Small intestine (tissue), 16 donors: ENCODE measurements at places on chromosomes 3 and 15. TPM values are rescaled to one million over a fixed set of nuclear protein-coding genes. Genes with fewer than 3 reads are reported as not detected.

Gene FGF7
- polyA plus RNA-seq: 0.81 TPM

Gene PARP3
- 11.7 TPM for polyA plus RNA-seq

Gene QTRT2
- 8.8 TPM for polyA plus RNA-seq

Gene SNX33
- polyA plus RNA-seq: 19.8 TPM

Gene SPESP1
- not detected for polyA plus RNA-seq

Gene CPNE9
- polyA plus RNA-seq: 0.35 TPM

Gene BSN
- 0.69 TPM for polyA plus RNA-seq

DNA sequence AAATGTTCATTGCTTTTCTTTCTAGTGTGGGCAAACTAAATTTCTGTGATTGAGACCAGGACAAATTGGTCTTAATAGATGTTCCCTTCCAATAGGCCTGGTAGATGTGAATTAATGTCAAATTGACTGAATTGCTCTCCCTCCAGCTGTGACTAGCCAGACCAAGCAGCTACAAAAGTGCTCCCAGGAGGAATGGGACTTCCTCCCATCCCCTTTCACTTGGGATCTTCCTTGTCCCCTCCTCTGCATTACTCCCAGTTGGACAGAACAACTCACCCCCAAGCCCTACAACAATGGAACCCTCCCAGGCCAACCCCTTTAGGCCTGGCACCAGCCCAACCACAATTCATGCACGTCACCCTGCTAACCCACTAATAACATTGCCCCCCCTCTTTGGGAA, 19.6 kb upstream of the ZKSCAN7 start:
- H3K36me3 ChIP-seq: no peaks in the 10 kb centered on the region
- no peak overlapping the region for H3K4me3 ChIP-seq
- H3K4me1 ChIP-seq: peaks cover 9% of the 10 kb centered on the region
- no peak overlapping the region for H3K27ac ChIP-seq
- no peak for DNase-seq

DNA sequence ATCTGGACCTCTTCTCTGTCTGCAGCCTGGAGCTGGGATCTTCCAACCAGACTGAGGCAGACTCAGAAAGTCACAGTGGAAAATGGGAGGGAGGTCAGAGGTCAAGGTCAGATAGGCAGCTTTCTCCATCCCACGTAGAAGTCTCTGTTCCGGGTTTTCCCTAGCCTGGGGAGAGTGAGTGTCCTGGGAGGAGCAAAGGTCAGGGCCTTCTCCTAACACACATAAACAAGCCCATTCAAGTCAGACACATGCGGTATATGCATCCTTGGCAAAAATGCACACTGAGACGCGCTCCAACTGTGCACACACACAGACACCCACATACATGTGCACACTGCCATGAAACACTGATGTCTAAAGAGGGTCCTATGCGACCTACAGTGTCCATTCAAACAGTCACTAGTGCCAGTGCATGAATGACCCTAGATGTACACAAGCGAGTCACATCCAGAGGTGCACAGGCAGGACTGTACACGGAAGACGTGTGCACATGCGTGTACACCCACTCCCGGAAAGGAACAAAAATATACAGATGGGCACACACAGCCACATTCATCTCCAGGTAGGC, 681 bp downstream of the TWF2 start:
- no peak overlapping the region for H3K27ac ChIP-seq
- peak overlapping the region; percentile 81 for H3K4me3 ChIP-seq
- peaks cover 2% of the 10 kb centered on the region for H3K36me3 ChIP-seq
- no peak for DNase-seq
- H3K27me3 ChIP-seq: no peaks in the 10 kb centered on the region
- H3K4me1 ChIP-seq: no peaks in the 10 kb centered on the region

- H3K27me3 ChIP-seq: no peaks in the 10 kb centered on the region
- no peaks in the 10 kb centered on the region for H3K36me3 ChIP-seq
- H3K4me1 ChIP-seq: no peaks in the 10 kb centered on the region
- DNase-seq: peak; percentile 13
- no peak overlapping the region for H3K4me3 ChIP-seq
Measured at GRCh38 chr3:140186421-140186920, 251.5 kb downstream of the CLSTN2 start.

- H3K27me3 ChIP-seq: no peaks in the 10 kb centered on the region
- H3K4me3 ChIP-seq: no peak overlapping the region
- no peak overlapping the region for H3K27ac ChIP-seq
- H3K36me3 ChIP-seq: peaks cover 5% of the 10 kb centered on the region
- H3K4me1 ChIP-seq: peaks cover 10% of the 10 kb centered on the region
- DNase-seq: no peak
Measured at GRCh38 chr15:63763476-63764123, 70.1 kb downstream of the HERC1 start.

GRCh38 chr15:90744759-90745402, 27.7 kb downstream of the BLM start:
- H3K27me3 ChIP-seq: no peaks in the 10 kb centered on the region
- H3K4me3 ChIP-seq: no peak overlapping the region
- no peaks in the 10 kb centered on the region for H3K36me3 ChIP-seq
- no peak overlapping the region for H3K27ac ChIP-seq
- no peak for DNase-seq
- no peaks in the 10 kb centered on the region for H3K4me1 ChIP-seq

DNA sequence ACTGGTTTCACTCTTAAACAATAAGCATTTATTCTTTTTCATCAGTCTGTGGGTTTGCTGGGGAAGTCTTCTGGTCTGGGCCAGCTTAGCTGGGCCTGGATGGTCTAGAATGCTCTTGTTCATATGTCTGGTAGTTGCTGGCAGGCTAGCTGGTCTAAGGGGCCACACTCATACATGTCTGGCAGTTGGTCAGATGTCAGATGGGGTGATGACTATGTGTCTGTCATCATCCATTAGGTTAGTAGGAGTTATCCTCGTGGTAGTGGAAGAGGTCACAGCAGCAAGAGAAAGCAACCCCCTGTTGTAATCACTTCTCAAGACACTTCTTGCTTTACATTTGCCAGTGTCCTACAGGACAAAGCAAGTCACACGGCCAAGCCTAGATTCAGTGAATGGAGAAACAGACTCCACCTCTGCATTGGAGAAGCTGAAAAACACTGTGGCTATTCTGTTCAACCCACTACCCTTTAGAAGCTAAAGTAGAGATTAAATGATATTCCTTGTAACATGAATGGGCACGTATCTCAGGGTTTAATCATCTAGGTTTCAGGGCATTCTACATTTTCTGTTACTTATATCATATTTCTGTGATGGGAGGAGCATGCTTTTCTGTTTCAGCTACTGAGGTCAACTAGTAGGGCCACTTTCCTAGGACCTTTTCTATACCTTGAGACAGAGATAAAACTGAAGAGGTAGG, 5.5 kb upstream of the ARID3B start:
- H3K4me1 ChIP-seq: peaks cover 5% of the 10 kb centered on the region
- H3K36me3 ChIP-seq: no peaks in the 10 kb centered on the region
- no peak overlapping the region for H3K4me3 ChIP-seq
- no peaks in the 10 kb centered on the region for H3K27me3 ChIP-seq
- no peak overlapping the region for H3K27ac ChIP-seq

DNA sequence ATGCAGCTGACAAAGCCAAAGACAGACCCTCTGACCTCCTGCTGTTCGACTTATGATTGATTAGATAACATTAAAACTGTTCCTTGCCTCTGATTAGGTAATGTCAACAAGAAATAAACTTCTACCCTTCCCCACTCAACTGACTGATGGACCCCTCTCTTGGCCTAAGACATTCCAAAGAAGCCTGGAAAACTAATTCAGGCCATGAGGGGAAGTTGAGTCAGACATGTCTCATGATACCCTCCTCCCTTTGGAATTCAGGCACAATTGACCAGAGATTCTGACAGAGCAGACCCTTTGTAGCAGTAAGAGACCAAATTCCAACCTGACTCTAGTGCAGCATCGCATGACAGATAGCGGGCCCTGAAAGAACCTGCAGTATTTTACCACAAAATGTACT, 354.5 kb downstream of the OCA2 start:
- H3K4me3 ChIP-seq: no peak overlapping the region
- no peaks in the 10 kb centered on the region for H3K36me3 ChIP-seq
- no peaks in the 10 kb centered on the region for H3K4me1 ChIP-seq
- no peaks in the 10 kb centered on the region for H3K27me3 ChIP-seq
- no peak for DNase-seq
- H3K27ac ChIP-seq: no peak overlapping the region

- H3K27me3 ChIP-seq: no peaks in the 10 kb centered on the region
- no peak overlapping the region for H3K4me3 ChIP-seq
- no peak overlapping the region for H3K27ac ChIP-seq
- DNase-seq: no peak
- H3K4me1 ChIP-seq: no peaks in the 10 kb centered on the region
- no peaks in the 10 kb centered on the region for H3K36me3 ChIP-seq
Measured at GRCh38 chr3:134094491-134094890, 64.8 kb upstream of the SLCO2A1 start.

DNA sequence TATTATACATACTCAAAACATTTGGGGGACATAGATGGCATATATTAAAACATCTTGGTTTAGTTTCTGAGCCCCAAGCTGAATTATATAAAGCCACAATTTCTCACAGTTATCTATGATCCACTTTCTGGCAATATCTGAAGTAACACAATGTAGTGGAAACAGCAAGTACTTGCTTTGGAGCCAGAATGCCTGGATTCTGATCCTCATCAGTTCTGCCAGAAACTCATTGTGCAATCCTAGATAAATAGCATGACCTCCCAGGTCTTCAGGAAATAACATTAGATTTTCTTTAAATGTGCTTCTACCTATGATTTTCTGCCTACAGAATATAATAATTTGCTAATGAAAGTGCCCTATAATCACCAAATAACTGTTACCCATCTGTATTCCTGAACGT, 544.9 kb downstream of the NAALADL2 start:
- DNase-seq: no peak
- H3K27me3 ChIP-seq: no peaks in the 10 kb centered on the region

GRCh38 chr3:149339931-149340309, 6.5 kb upstream of the TM4SF18 start:
- no peak overlapping the region for H3K4me3 ChIP-seq
- H3K36me3 ChIP-seq: no peaks in the 10 kb centered on the region
- no peaks in the 10 kb centered on the region for H3K27me3 ChIP-seq
- peak overlapping the region; percentile 52 for H3K27ac ChIP-seq

DNA sequence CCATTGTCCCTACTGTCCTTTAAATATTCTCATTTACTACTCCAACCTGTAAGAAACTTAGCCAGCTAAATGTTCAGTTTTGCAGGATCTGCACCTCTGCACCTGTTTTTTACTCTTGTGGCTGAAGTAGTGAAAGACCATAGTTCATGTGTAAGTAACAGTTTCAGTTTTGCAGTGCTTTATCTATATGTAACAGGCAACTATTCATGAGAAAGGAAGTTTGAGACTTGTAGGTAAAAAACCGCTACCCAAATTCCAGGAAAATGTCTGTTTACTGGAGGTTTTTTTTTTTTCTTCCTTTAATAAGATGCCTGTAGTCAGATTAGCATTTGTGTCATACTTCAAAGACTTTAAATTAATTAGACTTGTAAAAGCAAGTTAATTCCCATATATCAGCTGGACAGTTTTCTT, 25.4 kb upstream of the MBNL1 start:
- peak; percentile 34 for DNase-seq
- no peaks in the 10 kb centered on the region for H3K27me3 ChIP-seq
- H3K36me3 ChIP-seq: no peaks in the 10 kb centered on the region
- H3K27ac ChIP-seq: no peak overlapping the region

DNA sequence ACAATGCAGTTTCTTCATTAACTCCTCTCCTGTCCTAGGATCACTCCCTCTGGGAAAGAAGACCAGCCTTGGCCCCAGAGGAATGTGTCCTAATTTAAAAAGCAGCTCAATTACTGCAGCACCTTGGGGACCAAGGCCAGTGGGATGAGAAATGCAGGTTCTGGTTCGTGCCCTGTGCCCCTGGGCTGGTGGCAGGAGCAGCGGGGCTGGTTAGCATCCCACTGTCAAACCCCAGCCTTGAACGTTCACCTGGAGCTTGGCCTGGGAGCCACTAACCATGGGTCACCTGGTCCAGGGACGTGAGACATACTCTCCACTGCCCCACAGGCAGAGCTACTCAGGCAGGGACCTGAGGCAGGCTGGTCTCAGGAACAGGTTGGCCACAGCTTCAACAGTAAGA, 8.4 kb upstream of the RTP3 start:
- H3K27me3 ChIP-seq: no peaks in the 10 kb centered on the region
- no peaks in the 10 kb centered on the region for H3K36me3 ChIP-seq
- DNase-seq: no peak
- no peak overlapping the region for H3K4me3 ChIP-seq
- H3K4me1 ChIP-seq: no peaks in the 10 kb centered on the region
- H3K27ac ChIP-seq: no peak overlapping the region

DNA sequence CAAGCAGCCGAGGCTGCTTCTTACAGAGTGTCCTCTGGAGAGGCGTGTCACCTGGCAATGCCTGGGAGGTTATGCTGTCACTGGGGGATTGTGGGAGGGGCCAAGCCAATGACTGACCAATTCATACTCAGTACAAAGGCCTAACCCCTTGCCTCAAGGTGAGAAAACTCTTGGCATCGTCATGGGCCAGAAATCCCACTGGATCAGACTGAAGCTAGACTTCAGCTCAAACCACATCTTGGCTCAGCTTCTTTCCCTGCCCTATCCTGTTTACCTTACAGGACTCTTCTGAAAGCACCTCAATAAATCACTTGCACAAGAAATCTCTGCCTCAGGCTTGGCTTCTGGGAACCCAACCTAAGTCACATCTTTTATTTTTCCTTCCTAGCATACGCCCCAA, 9.5 kb downstream of the ANAPC13 start:
- H3K4me3 ChIP-seq: no peak overlapping the region
- peaks cover 23% of the 10 kb centered on the region for H3K36me3 ChIP-seq
- H3K4me1 ChIP-seq: peaks cover 4% of the 10 kb centered on the region

GRCh38 chr3:15051531-15051930, 13.6 kb downstream of the MRPS25 start:
- no peak overlapping the region for H3K4me3 ChIP-seq
- H3K27ac ChIP-seq: no peak overlapping the region
- H3K36me3 ChIP-seq: peaks cover 16% of the 10 kb centered on the region
- peak; percentile 61 for DNase-seq

- no peak for DNase-seq
- no peak overlapping the region for H3K4me3 ChIP-seq
- H3K36me3 ChIP-seq: no peaks in the 10 kb centered on the region
- H3K27me3 ChIP-seq: no peaks in the 10 kb centered on the region
Measured at GRCh38 chr15:99446565-99447496, 119.0 kb upstream of the MEF2A start.

- H3K27ac ChIP-seq: no peak overlapping the region
- H3K4me3 ChIP-seq: no peak overlapping the region
- DNase-seq: no peak
- H3K36me3 ChIP-seq: no peaks in the 10 kb centered on the region
- no peaks in the 10 kb centered on the region for H3K4me1 ChIP-seq
- H3K27me3 ChIP-seq: peaks cover 2% of the 10 kb centered on the region
Measured at GRCh38 chr15:36856339-36856973, 243.9 kb downstream of the MEIS2 start.

DNA sequence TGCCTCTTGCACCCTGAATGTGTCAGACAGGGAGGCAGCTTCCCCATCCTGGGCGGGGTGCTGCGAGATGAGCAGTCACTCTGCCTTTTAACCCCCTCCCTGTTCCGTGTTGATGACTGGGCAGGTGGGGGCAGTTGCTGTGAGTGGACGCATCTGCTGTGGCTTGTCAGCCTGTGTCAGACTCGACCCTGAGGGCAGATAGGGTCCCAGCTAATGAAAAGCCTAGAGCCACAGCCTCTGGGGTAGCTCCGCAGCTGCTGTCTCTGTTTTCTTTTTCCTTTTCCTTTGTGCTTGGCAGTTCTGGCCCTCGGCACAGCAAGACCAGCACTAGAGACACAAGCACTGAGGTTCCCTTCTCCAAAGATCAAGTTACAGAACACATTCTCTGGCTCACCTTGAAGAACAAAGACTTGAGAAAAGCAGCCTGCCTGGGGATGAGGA, 43.0 kb upstream of the GLCE start:
- peaks cover 5% of the 10 kb centered on the region for H3K27me3 ChIP-seq
- H3K4me1 ChIP-seq: no peaks in the 10 kb centered on the region
- no peak for DNase-seq
- H3K36me3 ChIP-seq: no peaks in the 10 kb centered on the region
- no peak overlapping the region for H3K27ac ChIP-seq
